ENCODE measurements at places on chromosomes 3 and 15.

DNA sequence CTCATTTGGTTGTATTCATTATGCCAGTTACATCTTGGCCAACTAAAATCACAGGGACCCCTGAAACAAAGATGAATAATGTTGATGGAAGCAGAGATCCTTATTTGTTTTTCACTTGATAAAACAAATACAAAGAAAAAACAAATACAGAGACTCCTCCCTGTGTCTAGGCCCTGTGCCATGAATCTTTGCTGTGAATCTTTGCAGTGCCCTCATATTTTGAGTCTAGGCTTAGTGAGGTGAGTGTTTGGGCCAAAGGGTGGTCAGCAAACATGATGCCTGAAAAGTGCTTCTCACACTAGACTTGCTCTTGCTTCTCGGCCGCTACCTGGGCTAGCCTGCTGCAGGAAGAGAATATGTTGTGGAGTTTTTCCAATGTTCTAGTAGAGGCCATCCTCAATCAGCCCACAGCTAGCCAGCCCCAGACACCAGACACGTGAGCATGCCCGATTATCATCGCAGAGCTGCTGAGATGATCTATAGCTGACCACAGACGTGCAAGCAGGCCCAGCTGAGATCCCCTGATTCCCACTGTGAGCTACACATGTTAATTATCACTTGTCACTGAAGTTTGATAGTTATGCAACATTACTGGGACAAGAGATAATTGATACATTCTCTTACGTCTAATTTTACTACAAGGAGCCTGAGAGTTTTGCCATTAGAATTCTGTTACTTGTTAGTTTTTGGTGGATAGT is 191.4 kb downstream of the THRB start:
- no peak for DNase-seq

DNA sequence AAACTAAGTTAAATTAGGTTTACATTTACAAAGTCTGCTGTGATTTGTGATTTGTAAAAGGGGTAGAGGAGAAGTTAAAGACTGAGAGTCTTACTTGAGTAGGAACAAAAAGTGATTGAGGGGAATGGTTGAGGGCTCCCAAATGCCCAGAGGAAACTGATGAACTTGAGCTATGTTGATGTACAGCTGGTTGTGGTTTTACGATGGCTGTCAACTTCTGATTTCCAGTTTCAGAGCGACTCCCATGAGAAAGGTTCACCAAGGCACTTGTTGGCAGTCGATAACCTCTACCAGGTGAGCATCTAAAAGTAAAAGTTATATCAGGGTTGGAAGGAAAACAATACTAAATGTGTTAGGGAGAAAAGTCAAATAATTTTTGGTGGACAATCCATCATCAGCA is 91.0 kb downstream of the XRN1 start:
- no peak for DNase-seq

GRCh38 chr3:134601539-134602439 is 49.0 kb downstream of the KY start:
- DNase-seq, result no peak

- DNase-seq, result peak; percentile 84
Measured at GRCh38 chr15:39267685-39268084, 313.2 kb upstream of the THBS1 start.

DNA sequence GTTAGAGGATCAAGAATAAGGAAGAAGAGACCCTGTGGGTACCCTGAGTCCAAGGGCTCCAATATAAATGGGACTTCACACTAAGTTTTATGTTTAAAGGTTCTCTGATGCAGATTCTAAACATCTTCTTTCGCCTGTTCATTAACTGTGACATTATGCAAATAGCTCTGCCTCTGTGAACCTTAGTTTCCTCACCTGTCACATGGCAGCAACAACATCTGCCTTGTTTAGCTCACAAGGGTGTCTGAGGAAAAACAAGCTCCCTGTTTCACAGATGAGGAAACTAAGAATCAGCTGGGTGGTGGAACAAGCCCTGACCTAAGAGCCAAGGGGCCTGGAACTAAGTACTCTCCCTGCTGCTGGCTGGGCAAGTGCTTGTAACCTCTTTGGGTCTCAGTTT is 40.8 kb downstream of the GOLGA6L1 start:
- no peak for DNase-seq

GRCh38 chr3:167691366-167691765 is 37.6 kb upstream of the WDR49 start:
- no peak for DNase-seq

DNA sequence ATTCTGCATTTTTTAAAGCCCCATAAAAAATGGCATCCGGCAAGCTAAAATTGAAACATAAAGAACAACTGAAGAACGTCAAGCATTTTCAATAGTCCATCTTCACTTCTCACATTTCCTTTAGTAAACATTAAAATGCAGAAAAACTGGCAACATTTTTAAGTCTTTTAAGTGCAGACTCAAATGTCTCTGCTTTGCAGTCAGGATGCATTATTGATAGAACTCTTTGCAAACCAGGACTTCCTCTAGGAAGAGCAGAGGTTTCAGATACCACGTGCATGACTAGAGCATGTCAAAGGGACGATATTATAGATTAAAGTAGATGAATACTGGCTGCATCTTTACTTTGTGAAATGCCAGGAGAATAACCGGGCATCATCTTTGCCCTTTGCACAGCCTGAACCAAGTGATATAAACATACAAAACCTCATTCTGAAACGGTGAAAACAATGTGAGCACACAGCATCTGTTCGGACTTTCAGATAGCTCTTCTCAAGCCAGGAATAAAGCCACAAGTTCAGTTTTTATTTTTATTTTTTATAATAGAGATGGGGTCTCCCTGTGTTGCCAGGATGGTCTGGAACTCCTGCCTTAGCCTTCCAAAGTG is 65.1 kb downstream of the LDHAL6B start:
- DNase-seq, result no peak

DNA sequence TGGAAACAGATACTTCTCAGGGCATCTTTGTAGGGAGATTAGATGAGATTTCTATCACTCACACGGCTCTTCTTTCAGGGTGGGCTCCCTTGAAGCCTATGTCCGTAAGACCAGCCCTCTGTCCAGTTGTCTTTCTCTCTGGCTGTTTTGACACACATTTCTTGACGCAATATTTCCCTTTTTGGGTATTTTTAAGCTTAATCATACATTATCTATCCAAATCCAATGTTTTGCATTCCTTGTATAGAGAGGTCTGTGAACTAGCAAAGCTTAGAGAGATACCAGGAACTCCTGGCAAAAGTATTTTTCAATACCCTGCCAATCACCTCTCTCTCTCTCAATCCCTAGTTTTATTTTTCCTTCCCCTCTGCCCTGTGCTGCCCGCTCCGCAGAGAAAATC is 79.3 kb downstream of the EOMES start:
- no peak for DNase-seq

Measured in T-helper 2 cell (primary cell).